ENCODE measurements at places on chromosomes 11 and 22.

DNA sequence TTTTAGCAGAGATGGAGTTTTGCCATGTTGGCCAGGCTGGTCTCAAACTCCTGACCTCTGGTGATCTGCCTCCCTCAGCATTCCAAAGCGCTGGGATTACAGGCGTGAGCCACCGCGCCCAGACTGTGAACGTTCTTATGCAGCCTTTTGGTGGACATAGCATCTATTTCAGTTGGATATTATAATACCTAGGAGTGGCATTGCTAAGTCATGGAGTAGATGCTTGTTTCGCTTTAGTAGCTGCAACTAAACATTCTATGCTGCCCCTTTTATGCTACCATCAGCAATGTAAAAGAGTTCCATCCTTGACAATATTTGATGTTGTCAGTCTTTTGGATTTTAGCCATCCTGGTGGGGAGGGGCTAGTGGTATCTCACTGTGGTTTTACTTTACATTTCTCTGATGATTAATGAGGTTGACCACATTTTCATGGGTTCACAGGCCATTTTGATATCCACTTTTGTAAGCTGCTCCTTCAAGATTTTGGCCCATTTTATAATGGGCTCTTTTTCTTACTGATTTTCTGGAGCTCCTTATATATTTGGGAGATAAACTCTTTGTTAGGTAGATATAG lies 16.5 kb upstream of the APOBEC3A start:
- DNase-seq, result no peak

GRCh38 chr11:119373921-119374631 lies 7.4 kb downstream of the USP2 start:
- no peak for DNase-seq

DNA sequence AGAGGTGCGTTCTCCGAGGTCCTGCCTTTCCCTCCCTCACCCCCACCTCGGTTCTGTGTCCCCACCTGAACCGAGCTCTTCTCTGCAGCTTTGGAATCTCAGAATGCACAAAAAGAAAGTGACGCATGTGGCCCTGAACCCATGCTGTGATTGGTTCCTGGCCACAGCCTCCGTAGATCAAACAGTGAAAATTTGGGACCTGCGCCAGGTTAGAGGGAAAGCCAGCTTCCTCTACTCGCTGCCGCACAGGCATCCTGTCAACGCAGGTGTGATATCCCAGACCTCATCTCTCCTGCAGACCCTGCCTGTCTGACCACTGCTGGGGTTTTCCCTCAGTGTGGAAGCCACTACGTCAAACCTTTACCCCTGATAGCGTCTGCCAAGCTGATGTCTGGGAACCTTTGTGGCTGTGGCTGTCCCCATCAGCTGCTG lies 13.9 kb downstream of the ACP2 start:
- no peak for DNase-seq

DNA sequence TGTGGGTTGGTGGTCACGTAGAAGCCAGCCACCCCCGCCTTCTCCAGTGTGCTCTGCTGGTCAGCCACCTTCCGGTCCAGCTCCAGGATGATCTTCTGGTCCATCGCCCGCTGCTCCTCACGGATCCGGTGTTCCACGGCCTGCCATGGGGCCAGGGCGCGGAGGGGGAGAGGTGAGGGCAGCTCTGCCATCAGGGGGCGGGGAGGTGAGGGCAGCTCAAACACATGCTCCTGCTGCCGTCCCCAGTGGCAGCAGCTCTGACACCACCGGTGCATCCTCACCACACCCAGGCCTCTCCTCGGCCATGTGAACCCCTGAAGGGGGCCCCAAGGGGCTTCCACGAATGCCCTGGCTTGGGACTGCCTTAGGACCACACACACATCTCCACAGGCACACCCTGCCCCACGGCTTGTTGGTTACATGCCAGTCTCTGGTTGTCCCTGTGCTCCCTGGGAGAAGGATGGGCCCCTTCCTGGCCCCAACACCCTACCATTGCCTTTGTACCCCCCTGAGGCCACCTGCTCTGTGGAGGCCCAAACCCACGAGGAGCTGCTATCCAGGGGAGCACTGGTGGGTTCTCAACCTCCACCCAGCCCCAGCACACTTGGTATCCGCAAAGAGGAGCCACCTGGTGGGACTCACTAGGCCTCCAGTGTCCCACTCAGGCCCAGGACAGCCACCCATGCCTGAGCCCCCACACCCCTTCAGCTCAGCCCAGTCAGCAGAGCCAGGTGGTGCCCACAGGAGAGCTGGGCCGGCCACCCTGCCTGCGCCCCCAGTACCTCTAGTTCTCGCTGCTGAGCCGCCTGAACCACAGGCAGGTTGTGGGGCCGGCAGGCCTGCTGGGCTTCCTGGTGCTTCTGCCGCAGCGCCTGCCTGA lies 4.3 kb downstream of the DGCR6L start:
- no peak for DNase-seq

DNA sequence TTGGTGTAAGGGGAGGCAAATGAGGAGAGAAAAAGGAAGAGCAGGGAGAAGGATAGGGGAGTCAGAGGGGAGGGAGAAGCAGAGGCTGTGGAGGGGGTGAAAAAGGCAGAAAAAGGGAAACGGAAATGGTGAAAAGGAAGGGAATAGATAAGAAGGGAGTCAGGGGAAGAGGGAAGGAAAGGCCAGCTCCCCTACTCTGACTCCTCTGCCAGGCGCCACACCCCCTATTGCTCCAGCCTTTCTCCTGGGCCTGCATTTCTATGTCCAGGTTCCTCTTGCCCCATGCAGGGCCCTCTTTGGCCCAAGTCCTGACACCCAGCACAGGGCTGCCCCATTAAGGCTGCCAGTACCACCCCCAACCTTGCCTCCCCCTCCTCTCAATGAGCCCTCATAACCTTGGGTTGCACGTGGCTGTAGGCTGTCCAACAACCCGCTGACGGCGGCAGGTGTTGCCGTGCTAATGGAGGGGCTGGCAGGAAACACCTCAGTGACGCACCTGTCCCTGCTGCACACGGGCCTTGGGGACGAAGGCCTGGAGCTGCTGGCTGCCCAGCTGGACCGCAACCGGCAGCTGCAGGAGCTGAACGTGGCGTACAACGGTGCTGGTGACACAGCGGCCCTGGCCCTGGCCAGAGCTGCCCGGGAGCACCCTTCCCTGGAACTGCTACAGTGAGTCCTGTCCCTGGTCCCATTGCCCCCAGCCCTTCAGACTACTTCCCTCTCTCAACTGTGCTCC lies 3.4 kb upstream of the NHERF4 start:
- no peak for DNase-seq
